ENCODE measurements at places on chromosomes 3 and 15.

DNA sequence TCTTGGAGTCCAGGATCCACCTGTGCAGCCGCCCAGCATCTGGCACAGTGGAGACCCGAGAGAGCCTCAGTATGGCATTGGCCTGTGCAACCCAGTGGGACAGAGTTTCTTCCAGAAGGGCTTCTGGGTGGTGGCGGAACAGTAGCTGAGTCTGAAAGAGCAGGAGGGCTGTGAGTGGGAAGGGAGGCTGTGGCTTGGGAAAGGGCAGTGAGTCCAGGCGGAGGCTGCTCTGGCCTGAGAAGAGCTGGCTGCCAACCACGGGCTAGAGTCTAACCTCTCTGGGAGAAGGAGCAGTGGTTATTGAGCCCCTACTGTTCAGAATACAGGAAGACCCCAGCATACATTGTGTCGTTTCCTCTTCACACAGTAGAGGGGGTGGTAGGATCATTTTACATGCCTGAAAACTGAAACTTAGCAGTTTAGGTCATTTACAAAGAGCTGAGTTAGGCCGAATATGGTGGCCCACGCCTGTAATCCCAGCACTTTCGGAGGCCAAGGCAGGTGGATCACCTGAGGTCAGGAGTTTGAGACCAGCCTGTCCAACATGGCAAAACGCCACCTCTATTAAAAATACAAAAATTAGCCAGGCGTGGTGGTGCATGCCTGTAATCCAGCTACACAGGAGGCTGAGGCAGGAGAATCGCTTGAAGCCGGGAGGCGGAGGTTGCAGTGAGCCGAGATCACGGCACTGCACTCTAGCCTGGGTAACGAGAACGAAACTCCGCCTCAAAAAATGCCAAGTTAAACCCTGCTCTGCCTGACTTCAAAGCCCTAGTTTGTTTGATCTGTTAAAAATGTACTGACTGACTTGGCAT, 3.2 kb downstream of the AEN start:
- DNase-seq, result no peak

GRCh38 chr15:67805008-67805665, 20.2 kb upstream of the SKOR1 start:
- DNase-seq, result no peak

GRCh38 chr3:156763931-156764720, 62.0 kb upstream of the LEKR1 start:
- no peak for DNase-seq

DNA sequence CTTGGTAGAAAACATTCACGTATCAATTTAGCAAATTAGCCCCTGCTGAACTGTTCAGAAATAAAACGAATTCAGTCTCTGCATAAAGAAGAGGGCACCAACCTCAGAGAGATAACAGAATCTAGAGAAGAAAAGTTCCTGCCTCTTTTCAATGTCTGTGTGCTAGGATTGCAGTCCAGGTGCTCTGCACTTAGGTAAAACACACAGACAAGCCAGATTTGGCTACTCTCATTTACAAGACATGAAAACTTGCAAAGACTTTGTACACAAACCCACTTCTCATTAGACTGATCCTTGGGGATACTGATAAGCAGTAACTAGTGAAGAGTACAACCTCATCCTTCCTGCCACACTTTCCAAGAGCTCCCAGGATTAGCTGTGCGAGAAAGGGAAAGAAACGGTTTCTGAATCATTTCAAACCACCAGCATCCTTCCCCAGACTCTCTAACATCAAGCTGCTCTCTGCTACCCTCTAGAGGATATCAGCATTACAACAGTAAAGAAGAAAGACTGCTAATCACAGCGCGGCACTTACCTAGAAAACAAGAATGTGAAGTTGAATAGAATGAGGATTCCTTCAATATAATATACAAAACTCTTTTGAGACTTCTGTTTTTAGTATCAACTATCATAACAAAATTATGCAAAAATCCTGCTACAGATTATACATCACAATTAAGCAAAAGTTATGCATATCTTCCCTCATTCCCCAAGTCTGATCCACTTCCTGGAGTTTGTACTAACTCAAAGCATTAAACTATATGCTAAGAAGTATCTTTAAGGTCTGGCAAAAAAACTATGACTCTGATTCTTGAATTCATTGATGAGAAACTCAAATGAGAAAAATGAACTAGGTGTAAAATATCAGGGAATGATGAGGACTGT, 306.4 kb downstream of the MAGI1 start:
- no peak for DNase-seq

DNA sequence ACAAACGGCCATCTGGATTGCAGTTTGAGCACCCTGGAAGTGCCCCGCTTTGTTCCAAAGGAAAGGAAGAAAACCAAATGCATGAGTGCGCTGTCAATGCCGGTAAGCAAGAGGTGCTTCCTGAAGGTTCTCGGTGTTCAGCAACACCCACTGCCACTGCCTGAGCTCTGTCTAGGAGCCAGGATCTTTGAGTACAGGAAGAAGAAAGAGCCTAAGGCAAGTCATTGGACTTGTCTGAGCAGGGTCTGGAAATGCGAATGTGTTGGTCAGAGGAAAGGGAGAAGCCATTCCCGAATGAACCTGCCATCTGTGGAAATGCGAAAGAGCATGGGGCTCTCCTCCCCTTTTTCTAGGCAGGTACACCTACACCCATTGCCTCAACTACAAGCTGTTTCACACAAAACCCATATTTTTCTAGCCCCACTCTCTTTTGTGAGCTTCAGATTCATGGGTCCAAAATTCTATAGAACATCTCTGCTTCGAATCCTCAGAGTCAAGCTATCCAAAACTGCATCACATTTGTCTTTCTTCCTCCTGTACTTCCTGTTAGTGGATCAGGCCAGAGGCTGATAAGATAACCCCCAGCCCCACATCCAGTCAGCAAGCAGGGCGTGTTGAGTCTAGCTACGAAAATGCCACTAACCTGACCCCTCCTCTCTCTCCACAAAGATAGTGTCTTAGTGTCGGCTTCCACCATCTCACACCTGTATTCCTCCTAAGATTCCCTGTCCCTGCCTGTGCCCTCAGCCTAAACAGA, 55.6 kb upstream of the C15orf61 start:
- no peak for DNase-seq

GRCh38 chr3:171116824-171117395, 90.4 kb upstream of the SLC2A2 start:
- no peak for DNase-seq

GRCh38 chr3:108757404-108757982, at the start of gene RETNLB:
TSS of gene RETNLB (minus strand) at chr3:108757410. CDS start at chr3:108757185, 225 bp downstream.
- DNase-seq, result no peak

DNA sequence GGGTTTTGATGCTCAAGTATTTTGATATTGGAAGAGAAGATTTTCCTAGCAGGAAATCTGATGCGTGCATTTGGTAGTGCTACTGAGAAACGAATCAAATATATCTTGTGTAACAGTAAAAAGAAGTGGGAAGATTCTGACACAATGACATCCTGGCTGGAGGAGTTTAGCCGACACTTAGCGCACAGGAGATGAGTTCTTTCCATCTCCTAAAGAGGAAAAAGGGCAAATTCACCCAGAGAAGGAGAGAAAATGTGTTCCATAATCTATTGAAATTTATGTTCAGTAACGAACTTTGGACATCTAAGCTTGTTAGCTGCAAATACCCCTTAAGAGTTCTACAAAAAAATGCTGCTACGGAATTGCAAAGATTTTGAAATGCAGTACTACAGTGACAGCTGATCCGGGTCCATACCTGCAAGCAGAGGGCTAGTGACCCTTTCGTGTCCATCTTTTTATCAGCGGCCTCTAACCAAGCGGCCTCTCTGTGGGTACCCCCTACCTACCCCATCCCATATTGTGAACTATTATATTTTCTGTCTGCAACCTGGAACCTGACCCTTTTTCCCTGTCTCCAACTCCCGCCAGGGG, 971 bp downstream of the CPOX start:
- no peak for DNase-seq

DNA sequence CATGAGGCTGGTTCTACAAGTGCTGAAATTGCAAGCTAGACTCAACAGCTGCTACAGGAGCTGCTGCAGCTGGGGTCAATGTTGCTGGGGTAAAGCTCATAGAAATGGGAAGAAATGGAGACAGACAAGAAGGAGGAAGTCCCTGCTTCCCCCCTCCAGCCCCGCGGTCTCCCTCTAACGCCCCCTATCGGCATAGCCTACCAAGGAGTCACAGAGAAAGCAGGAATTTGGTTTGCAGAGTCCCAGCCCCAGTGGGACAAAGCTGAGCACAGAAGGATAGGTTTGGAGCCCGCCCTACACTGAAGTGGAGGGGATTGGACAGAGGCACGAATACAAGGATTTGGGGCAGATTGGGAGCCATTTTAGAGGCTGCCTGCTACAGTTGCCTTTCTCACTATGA, 176.9 kb upstream of the ANKRD28 start:
- no peak for DNase-seq

- DNase-seq, result no peak
These were observed 379.0 kb upstream of the IL12A start for GRCh38 chr3:159609625-159610024.

- DNase-seq, result no peak
These were observed 63.2 kb downstream of the ILDR1 start for GRCh38 chr3:121958801-121959200.

- DNase-seq, result no peak
These were observed 18.2 kb upstream of the SMAD3 start for GRCh38 chr15:67047149-67047661.

DNA sequence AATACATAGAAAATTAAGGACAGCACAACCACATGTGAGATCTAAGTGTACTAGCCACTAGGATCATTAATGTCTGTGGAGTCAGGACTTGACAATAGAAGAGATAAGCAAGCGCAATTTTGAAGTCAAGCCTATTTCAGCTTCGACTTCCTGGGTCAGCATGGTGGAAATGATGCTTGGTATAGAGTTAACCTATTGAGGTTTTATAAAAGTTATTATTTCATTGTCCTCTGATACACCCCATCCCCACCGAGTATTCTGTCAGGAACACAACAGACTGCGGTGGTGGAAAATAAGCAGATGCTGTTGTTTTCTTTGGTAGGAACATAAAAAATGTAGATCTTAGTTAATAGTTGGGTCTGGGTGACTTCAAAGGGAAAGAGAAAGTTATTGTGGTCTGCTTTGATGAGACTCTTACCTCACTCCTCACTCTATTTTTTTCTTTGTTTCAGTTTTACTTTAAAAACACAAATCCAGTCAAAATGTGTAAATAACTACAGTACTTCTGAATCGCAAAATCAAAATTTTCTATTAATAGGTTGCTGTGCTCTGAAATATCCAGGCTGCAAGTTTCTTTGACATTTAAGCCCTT, 82.1 kb downstream of the IL5RA start:
- DNase-seq, result no peak

DNA sequence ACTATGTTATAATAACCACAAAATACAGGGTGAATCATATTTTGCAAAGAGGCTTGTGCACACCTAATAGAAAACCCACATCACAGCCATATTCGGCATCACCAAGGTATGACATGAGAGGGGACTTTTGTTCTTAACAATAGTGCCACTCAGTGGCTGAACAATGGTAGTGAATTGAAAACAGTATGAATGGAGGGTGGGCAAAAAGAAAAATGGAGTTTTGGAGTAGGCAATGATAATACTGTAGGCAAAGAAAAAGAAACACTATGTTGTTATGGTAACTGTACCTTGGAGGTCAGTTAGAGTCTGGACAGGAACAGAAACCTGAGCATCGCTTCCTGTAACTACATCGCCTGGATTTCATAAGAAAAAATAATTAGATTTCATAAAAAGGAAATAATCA, 348.6 kb downstream of the PLCL2 start:
- no peak for DNase-seq

- no peak for DNase-seq
These were observed 76.6 kb downstream of the AQP9 start for GRCh38 chr15:58214591-58215340.

DNA sequence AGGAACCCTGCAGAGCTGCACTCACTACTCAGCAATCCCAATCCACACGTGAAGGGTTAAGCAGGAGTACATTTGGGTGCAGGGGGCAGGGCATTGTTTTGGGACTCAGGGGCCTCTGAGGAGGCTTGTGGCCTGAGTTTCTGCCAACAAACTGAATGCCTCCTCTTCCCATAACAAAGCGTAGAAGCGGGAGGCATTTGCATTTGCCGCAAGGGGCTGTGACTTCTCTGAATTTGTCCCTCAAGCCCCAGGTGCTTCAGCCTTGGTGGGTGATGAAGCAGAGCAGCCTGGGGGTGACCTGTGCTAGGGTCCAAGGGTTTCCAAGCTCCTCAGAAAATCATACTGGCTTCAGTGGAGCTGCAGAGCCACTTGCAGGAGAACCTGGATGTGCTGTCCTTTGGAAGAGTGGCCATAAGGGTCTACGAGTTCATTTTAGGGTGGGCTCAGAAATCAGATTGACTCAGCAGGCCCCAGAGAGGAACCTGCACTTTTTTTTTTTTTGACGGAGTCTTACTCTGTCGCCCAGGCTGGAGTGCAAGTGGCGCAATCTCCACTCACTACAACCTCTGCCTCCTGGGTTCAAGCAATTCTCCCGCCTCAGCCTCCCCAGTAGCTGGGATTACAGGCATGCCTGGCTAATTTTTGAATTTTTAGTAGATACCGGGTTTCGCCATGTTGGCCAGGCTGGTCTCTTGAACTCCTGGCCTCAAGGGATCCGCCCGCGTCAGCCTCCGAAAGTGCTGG, 1.4 kb upstream of the RPSA start:
- no peak for DNase-seq

DNA sequence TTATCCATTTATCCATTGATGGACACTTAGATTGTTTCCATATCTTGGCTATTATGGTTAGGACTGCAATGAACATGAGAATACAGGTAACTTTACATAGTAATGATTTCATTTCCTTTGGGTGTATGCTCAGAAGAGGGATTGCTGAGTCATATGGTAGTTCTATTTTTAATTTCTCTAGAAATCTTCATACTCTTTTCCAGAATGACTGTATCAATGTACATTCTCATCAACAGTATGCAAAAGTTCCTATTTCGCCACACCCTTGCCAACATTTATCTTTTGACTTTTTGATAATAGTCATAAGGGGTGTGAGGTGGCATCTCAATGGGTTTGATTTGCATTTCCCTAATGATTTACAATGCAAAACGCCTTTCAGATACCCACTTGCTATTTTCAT, 6.2 kb upstream of the NIPA1 start:
- no peak for DNase-seq

- no peak for DNase-seq
These were observed 1.4 kb downstream of the LTF start for GRCh38 chr3:46463120-46463867.

GRCh38 chr15:66285533-66286280, 7.7 kb upstream of the DIS3L start:
- DNase-seq, result no peak

DNA sequence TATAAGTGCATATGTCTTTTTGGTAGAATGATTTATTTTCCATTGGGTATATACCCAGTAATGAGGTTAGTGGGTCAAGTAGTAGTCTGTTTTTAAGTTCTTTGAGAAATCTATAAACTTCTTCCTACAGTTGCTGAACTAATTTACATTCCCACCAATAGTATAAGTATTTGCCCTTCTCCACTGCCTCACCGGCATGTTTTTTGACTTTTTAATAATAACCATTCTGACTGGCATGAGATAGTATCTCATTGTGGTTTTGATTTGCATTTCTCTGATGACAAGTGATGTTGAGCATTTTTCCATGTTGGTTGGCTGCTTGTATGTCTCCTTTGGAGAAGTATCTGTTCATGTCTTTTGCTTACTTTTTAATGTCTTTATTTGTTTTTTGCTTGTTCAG, 94.1 kb upstream of the TP63 start:
- no peak for DNase-seq
